ENCODE measurements at places on chromosomes 5 and 9.

DNA sequence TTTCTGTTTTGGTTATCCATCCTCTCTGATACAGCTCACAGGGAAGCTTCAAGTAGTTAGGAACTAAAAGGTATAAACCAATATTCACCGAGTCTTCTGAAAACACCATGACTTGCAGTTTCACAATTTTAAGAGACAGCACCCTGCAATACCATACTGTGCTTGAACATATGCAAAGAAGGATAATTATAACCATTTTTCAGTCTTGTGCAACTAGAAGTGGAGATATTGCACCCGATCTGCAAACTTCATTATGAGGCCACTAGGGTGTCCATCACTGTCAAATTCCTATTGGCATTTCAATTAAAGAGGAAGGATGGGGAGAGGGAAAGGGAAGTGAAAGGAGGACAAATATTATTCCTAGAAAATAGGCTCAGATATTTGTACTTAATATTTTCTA lies 32.4 kb upstream of the CEP120 start:
- DNase-seq = no peak

DNA sequence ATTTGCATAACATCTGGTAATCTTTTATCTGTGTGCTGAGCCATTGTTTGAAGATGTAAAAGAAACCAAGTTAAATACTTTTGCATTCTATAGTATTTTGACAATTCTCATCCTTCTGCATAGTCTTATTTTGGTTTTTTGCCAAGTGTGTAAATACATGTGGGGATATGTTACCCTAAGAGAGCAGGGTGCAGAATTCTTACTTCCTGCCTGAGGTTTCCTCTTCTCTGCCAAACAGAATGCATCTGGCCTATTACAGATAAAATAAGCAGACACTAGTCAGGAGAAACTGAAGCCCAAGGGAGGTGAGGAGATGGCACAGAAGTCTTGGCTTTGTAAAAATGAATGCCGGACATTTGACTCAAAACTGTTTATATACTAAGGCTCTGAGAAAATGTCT lies 462.1 kb downstream of the TMEM38B start:
- DNase-seq = no peak

GRCh38 chr5:31990081-31990650 lies 184.0 kb downstream of the GOLPH3 start:
- no peak for DNase-seq

GRCh38 chr9:127796225-127796813 lies 6.4 kb upstream of the FPGS start:
- DNase-seq = no peak

DNA sequence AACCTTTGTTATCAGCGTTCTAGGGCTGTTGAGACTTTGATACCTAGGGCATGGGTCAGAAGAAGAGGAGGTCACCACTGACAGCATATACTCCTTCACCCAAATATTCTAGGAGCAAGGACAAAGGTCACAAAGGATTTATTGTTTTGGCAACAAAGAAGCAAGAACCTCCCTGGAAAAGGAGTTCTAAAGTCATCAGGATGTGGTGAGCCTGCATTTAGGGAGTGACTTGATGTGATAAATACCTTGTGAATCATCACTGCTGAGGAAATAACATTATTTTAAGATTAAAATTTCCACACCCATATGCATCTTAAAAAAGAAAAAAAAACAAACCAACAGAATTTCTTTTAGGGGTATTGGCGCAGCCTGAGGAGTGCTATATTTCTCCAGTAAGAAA lies 13.9 kb downstream of the IFNA1 start:
- DNase-seq = no peak

- DNase-seq = no peak
Measured at GRCh38 chr9:33102551-33103210, 26.2 kb upstream of the SMU1 start.

DNA sequence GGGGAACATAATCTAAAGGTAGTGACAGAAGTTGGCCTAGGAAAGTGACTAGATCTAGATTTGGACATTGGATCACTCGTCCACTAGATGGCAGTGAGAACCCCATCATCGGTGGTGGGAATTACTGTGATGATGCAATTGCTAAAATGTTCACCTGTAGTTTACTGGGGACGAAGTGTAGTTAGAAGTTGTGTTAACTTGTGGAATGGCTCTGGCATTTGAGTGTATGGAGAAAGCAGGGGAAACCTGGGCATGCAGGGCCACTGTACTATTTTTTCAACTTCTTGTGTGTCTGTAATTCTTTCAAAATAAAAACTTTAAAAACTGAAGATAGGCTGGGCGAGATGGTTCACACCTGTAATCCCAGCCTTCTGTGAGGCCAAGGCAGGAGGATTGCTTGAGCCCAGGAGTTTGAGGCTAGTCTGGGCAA lies 75.5 kb downstream of the PHAX start:
- no peak for DNase-seq

DNA sequence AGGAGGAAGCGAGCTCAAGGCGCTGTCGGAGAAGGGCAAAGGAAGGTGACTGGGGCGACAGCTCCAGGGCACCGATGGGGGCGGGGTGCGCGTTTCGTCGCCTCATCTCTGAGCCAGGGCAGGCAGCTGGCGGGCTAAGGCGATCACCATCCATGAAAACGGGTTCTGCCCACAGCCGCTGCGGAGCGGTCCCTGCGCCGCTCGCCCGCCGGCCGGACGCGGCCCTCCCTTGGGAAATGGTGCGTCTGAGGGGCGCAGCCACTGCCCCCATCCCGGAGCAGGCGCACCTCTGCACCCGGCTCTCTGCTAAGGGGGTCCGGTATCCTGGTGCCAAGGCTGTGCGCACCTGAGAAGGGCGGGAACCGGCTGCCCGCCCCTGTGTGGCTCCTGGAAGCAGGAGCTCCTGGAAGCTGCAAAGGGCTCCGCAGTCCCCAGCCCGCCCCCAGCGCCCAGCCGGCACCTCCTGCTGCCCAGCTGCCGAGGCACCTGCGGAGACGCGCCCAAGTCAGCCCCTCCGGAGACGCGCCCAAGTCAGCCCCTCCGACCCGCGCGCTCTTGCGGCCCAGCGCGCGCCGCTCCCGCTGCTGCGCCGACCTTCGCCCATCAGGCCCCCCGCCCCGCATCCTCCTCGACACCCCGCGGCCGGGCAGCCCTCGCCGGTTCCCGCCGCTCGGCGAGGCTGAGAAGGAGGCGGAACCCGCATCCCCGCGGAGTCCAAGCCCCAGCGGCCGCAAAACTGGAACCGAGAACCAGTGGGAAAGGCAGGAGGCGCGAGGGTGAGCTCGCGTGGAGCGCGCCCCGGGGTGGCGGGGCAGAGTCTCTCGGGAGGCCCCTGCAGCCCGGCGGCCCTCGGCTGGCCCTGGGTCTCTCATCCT lies 757 bp downstream of the ANKRD34B start:
- no peak for DNase-seq

DNA sequence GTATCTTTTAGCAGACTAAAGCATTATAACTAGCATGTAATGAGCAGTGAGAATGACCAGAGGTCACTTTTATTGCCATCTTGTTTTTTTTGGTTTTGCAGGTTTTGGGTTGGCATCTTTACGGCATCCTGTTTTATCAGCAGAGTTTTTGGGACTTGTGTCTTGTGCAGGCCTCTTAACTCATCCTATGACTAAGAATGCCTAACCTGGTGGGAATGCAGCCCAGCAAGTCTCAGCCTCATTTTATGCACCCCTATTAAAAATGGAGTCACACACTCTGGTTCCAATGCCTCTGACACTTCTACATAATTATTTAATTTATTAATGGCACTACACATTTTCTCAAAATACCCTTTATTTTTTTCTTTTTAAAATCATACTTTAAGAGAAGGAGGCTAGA lies 726.5 kb upstream of the RIOK2 start:
- DNase-seq = no peak

DNA sequence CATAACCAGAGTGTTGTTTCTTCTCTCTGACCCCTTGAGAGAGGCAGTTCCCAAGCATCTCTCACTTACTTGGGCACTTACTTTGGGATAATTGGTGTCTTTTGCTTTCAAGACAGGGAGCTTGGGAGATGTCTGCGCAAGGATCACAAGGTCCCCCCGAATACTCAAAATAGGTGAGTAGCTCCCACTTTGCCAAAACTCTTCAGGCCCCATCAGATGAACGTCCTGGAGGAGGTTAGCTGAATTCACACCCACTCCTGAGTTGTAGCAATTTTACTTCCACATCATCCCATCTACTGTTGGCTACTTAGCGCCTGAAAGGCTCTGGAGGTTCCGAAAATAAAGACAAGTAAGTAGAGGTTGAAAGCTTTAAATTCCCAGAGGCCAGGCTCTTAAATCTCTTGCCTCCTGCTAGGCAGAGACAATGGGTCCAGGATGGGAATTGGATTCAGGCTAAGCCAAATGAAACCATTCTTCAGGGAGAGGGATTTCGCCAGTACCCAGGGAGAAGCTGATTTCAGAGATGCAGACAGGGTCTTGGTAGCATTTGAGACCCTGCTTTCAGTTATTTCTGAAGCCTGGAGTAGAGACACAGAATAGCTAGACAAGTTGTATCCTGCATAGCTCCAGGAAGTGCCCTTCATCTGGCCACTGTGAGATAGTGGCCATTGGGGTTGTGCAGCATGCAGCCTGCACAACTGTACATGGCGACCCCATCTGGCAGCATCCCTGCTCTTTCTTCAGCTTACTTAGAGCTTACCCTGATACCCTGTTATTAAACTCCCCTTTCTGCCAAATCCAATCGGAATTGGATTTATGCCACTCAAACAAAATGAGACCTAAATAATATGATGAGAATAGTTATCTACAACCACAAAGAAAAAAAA lies 60.1 kb downstream of the BOD1 start:
- no peak for DNase-seq

DNA sequence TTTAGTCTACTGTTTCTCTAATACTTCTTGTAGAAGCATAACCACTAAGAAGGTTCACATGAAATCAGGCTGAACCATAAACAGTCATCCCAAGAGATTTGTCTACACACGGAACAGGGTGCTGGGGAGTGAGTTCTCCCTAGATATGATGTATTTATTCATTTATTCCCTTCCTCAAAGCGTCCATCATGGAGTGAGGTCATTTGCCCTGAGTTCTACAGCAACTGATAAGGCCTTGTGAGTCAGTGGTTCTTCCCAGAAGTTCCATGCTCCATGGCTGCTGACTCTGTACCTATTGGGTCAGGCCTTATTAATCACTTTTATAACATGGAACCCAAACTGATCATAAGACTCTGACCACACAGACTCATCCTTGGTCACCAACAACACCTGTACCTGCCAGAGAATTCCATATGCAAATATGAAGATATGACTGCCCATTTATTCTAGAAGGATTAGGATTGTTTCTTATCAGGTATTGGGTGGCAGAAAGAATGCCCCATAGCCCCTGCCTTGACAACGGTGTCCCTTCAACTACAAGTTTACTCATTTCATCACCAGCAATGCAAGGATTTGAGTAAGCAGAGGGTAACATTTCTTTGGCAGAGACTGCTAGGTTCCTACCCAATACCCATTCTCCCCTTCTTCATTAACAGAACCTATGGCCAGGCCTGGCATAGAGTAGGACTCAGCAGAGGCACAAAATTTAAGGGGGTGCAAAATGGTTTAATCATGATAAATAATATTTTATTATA lies 118.1 kb downstream of the LHFPL2 start:
- DNase-seq = no peak

- DNase-seq = no peak
Measured at GRCh38 chr9:89634995-89635742, 30.4 kb downstream of the GADD45G start.

DNA sequence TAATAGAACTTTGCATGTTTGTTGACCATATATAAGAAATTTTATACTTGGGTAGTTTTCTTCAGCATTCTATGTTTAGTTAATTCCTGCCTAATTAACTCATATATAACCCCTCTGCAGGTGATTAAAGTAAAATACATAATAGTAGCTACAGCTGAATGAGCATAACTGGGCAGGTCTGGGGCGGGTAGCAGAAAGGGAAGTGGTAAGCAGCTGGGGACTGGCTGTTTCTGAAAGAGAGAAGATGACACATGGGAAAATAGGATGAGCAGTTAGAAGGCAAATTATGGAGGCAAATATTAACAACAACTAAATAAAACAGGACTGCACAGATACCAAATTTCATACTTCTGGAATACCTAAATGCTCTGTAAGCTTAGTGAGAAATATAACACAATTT lies 128.1 kb downstream of the CPLANE1 start:
- no peak for DNase-seq

DNA sequence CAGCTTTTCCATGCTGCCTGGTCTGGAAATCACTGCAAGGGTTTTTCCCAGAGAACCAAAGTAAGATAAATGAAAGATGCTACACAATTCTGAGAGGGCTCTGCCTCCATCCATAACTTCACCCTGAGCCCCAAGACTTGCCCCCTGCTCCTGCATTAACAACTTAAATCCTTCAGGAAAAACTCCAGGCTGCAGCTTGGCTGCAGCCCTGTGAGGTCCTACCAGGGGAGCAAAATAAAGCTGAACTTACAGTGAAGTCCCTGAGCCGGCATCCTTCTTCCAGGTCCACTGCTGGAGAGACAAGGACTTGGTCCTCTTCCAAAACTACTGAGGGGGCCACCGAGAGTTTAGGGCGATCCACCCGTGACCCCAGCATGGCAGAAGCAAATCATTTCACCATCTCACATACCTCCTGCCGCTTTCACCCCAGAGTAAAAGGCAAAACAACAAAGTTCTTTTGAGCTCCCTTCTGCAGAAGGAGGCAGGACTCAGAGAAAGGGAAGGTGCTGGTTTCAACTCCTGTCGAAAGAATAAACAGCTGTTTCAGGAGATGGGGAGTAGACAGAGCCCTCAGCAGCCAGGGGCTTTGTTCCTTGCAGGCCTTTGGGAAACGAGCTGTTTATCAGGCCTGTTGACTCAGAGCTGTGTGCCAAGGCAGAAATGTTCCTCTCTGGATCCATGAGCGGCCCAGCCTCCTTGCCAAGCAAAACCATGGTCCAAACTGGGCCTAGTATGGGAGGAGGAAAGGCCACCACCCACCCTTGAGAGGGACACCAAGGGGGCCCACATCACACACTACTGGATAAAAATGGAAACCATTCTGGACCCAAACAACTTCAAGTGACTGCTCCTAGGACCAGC lies 20.6 kb downstream of the GGTA1 start:
- DNase-seq = no peak

DNA sequence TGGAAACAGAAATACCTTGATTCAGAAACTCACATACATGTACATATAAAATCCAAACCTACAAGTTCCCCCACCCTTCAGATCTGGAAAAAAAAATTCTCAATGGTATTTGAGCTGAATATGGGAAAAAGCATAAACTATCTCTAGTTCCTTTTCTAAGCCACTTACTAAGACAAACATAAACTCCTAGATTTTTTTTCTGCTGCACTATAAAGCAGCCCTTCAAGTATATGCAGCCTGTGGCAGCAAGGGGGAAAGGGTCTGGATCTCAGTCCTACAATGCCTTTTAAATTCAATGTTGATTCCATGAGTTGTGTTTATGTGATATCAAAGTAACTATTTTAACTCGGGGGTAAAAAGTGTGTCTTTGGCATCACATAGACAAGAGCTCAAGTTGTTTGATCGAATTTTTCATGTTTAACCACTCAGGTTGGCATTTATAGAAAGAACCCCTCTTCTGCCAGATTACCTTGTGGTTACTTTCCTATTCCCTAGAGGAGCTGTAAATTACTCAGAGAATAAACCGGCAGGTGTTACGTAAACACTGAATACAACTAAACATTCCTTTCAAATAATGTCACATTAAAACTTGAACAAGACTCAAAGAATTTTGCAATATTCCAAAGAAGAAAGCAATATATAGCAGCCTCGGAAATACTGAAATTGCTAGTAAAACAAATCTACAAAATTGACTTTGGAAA lies 91.8 kb upstream of the FER start:
- no peak for DNase-seq
